ENCODE measurements at places on chromosomes 12 and 14.
A peak's percentile ranks its signal among the peaks of the same experiment; 100 is the strongest.

DNA sequence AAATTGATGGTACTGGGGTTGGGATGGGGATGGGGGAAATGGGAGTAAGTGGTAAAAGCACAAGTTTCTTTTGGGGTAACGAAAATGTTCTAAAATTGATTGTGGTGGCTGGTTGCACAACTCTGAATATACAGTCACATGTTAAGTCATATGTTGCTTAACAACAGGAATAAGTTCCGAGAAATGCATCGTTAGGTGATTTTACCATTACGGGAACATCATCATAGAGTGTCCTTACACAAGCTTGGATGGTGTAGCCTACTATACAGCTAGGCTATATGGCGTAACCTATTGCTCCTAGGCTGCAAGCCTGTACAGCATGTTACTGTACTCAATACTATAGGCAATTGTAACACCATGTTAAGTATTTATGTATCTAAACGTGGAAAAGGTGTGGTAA lies 31.0 kb downstream of the ITGA7 start:
- peak; percentile 90 for DNase-seq

- peak; percentile 94 for DNase-seq
Observed at GRCh38 chr14:68682166-68683103, 110.4 kb downstream of the ZFP36L1 start.

DNA sequence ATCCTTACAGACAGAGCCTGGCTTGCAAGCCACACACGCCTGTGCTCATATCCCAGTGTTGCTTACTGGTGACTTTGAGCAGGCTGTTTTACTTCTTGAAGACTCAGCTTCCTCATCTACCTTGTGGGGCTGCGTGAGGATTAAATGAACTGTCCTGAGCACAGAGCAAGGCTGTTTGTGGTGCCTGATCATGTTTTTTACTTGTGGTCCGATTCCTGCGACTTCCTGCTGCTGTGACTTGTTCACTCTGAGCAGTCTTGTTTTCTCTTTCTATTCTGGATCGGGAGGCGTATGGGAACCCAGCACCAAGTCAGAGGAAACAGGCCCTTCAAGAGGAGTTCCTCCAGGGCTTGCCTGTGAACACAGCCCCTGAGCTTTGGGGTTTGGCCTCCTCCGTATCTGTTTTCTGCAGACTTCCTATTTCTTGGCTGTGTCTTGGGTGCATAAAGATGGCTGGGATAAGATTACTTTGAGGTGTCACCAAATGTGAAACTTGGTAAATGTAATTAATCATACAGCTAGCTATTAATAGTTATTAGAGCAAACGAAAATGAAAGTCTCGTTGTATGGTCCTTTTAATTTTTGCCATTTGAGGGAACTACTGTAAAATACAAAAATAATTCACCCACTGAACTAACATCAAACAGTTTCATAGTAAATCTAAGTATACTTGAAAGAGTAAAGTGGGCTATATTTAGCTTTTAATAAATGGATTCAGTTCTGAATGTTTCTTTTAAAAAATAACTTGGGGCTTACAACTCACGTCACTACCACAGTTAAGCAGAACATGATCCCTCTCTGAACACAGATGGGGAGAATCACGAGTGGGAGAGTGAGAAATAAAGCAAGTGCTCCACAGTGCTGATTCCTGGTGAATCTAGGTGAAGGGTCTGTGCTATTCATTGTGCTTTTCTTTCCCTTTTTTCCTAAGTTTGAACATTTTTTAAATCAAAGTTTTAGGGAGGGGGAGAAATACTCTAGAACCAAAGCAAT lies 251.5 kb downstream of the FOXN3 start:
- peak; percentile 85 for DNase-seq

- DNase-seq = peak; percentile 76
Observed at GRCh38 chr14:73472185-73473114, 14.1 kb upstream of the NUMB start.

- no peak for DNase-seq
Observed at GRCh38 chr12:64407342-64408223, 3.4 kb downstream of the XPOT start.

DNA sequence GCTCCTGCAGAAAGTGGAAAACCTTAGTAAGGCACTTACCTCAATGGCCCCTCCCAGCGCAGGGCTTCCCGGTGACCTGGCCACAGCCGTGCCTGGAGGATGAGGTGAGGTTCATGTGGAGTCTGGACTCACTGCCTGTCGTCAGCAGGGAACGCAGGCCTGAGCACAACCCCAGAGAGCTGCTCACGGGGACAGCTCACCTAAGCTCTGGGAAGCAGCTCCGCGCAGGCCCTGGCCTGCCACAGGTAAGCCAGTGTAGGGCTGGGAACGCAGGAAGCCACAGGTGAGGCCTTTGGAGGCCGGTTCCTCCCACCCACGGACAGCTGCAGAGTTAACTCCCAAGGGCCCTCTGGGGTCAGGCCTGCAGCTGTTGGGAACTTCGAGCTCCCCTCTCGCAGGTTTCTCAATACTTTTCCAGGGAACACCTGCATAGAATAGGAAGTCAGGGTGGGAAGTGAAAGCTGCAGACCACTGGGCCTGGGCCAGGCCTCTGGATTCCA lies 32.7 kb downstream of the ANAPC7 start:
- no peak for DNase-seq

GRCh38 chr12:27013611-27014084 lies 536 bp downstream of the TM7SF3 start:
- DNase-seq = peak; percentile 22

GRCh38 chr12:1881936-1882335 lies 36.5 kb downstream of the CACNA2D4 start:
- DNase-seq = no peak

GRCh38 chr12:52207895-52208294 lies 16.1 kb upstream of the KRT80 start:
- DNase-seq = no peak

GRCh38 chr12:89941436-89941835 lies 232.8 kb upstream of the ATP2B1 start:
- DNase-seq = no peak

GRCh38 chr14:94344389-94344788 lies 21.3 kb upstream of the SERPINA6 start:
- no peak for DNase-seq

DNA sequence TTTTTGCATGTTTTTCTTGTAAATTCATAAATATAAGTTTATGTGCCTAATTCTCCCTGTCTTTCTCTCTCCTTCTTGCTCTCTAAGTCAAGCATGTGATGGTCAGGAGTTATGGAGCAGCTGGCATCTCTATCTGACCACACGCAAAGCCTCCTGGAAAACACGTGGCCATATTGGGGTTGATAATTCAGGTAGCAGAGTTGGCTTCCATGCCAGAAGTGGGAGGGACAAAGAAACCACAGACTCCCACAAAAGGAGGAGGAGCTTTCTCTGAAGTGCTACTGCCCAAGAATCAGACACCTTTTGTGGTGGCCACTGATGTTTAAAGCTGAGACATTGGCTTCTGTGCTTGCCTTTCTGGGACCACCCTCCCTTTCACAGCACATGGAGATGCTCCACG lies 517.6 kb upstream of the TMEM132C start:
- DNase-seq = no peak

GRCh38 chr14:95460647-95461478 lies 55.6 kb downstream of the SYNE3 start:
- DNase-seq = no peak

DNA sequence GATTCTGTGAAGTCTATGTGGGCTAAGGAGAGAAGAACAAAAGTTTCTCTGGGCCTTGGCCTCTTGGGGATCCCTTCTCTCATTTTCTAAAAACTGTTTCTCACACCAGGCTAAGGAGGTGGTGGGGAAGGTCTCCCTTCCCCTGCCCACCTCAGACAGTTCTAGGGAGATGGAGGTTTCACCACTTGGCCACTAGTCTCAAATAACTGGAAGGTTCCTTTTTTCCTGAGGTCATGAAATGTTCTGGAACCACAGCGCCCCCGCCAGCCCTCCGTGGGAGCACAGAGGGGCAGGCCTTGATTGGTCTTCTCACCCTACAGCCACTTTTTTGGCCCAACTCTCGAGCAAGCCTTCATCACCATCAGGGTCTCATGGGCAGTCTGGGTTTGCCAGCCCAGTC lies 12.6 kb downstream of the C12orf43 start:
- DNase-seq = peak; percentile 10

- no peak for DNase-seq
Observed at GRCh38 chr14:85129921-85130320, 400.0 kb upstream of the FLRT2 start.

DNA sequence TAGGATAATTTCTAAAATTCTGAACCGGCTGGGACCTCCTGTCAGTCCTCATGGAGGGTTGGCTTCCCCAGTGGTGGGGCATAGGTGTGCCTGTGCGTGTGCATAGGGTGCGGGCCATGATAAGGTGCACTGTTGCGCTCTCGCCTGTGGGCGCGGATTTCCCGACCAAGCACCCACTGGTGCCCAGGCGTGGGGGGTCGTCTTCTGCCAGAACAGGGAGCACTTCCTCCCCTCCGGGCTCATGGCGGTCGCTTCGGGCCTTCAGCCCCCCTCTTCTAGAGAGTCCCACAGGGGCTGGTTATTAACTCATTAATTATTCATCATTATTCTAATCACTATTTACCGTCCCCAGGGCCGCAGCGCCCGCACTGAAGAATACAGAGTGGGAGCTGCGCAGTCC lies 2.8 kb downstream of the C1QL4 start:
- DNase-seq = no peak

DNA sequence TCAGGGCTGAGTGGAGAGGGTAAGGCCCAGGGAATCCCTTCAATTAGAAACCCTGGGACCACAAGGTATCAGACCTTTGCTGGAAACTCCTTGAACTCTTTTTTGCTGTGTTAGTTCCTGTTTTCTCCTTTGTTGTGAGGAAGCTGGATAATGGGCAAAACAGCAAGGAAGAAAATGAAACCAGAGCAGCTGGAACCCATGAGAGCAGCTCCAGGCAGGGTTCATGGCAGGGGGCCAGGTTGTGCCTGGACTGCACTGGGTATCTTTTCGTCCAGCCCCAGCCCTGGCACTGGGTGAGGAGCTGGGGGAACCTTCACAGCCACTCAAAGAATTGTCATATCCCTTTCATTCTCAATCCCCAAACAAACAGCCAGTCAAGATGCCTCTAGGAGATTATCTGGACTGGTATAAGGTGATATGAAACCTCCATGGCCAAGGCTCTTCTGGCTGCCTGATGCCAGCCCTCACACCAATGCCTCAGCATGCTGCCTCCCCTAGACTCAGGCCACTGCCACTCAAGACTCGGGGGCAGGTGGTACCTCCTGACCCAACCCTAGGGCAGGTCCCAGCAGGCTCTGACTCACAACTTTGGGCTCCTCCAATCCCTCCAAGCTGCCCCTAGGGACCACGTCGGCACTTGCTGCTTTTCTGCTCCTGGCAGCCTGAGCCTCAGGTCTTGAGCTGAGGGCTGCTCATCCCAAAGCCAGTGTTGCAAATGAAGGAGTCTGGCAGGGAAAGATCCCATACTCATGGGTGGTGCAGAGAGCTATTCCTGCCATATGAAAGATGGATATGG lies 16.5 kb downstream of the FAM186B start:
- peak; percentile 48 for DNase-seq

GRCh38 chr12:75840994-75841355 lies 190.6 kb downstream of the PHLDA1 start:
- no peak for DNase-seq

- no peak for DNase-seq
Observed at GRCh38 chr14:54784060-54784459, 118.6 kb downstream of the GCH1 start.

DNA sequence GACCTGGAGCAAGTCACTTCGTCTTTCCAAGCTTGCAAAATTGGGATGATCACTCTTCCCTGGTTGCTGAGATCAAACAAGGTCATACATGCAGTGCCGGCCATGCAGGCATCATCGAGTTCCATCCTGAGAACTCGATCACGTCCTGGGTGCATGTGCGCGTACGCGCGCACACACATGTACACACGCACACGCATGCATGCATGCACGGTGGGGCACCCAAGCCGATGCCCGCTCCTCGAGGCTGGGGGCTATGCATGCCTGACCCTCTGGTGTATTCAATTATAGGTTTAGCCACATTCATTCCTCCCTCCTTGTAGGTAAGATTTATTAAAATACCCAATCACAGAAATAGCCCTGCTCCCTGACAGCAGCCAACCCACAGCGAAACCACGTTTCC lies 26.0 kb downstream of the MMAB start:
- DNase-seq = no peak

DNA sequence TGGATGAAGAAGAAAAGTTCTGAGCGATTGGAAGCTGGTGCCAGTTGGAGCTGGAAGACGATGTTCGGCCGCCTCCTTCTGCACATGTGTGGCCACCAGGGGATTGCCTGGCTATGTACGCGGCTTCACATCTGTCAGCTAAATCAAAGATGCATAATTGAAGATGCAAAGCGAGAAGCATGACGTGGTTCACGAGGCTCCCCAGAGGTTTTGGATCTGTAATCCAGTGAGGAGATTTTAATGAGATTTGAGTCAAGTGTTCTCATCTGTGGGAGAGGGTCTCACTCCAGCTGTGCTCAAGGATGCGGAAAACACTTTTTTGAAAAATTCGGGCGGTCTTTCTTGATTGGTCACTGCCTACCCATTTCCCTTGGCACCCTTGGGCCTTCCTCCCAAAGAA lies 94.6 kb downstream of the PAX9 start:
- DNase-seq = no peak

- DNase-seq = no peak
Observed at GRCh38 chr12:124595444-124595843, 28.0 kb upstream of the NCOR2 start.

DNA sequence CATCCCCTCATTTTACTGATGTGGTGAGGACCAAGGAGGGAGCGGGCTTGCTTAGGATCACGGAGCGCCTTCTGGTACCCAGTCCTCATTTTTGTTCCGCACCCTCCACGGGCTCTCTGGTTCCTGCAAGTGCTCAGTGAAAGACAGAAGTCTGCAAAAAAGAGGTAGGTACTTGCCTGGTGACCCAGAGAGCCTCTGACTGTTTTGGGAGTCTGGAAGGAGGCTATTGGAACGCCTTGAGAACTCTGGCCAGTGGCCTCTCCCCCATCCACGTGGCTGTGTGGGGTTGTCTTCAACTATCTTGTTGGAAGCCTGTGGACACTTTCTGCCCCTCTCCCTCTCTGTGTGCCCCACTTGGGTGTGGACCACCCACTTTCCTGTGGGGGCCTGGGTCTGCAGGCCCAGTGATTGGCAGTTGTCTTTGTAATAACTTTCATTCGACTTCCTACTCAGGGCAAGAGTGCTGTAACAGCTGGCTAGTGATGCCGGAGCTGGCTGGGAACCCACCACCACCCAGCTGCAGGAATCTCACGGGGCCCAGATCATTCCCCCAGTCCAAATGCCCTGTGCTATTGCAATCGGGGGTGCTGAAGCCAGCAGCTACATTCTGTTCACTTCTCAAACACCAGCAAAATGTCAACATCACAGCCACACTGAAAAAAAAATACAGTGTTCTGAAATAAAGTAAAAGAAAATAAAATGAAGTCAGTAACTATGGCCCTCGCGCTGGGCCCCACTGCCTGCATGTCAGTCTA lies 122.8 kb downstream of the PRMT8 start:
- DNase-seq = no peak

DNA sequence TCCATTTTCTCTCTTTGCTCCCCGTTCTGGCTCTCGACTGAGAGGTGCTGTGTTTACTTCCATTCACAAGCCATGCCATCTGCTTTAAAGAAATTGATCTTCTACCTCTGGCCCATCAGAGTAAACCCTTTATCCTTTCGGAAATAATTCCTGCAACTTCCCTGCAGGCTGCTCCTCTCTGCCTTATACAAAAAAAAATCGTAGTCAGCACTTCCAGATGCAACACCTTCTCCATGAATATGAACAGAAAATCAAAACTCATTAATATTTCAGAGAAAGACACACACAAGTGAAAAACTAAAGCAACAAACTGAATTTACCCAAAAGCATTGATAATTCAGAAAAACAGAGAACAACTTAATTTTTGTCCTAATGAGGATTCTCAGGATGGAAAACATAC lies 127.6 kb upstream of the FSCB start:
- no peak for DNase-seq
